Activated CD4-positive, alpha-beta T cell treated with anti-CD3 and anti-CD28 coated beads for 24 hours (primary cell): ENCODE measurements at places on chromosomes 7 and 10.

DNA sequence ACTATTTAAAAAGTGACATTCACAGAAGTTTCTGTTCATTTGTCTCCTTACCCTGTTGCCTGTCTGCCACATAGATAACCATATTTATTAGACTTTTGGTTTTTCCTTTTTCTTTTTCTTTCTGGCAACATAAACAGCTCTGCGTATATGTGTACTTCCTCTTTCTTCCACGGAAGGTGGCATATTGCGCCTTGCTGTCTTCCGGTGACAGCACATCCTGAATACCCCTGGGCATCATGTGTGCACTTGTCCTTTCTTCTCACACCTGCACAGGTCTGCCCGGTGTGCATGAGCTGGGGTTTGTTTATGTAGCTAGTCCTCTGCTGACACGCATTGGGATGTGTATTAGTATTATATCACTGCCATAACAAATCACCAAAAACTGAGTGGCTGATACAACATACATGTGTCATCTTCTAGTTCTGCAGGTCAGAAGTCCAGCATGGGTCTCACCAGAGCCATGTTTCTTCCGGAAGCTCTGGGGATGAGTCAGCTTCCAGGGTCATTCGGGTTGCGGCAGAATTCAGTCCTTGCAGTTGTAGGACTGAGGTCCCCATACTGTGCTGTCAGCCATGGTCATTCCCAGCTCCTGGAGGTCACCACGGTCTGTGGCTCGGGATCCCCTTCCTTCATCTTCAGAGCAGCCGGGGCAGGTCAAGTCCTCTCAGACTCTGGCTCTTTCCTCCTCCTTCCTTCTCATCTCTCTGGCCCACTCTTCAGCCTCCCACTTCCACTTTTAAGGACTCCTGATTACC lies 596.0 kb upstream of the FOXK1 start:
- no peak for DNase-seq

DNA sequence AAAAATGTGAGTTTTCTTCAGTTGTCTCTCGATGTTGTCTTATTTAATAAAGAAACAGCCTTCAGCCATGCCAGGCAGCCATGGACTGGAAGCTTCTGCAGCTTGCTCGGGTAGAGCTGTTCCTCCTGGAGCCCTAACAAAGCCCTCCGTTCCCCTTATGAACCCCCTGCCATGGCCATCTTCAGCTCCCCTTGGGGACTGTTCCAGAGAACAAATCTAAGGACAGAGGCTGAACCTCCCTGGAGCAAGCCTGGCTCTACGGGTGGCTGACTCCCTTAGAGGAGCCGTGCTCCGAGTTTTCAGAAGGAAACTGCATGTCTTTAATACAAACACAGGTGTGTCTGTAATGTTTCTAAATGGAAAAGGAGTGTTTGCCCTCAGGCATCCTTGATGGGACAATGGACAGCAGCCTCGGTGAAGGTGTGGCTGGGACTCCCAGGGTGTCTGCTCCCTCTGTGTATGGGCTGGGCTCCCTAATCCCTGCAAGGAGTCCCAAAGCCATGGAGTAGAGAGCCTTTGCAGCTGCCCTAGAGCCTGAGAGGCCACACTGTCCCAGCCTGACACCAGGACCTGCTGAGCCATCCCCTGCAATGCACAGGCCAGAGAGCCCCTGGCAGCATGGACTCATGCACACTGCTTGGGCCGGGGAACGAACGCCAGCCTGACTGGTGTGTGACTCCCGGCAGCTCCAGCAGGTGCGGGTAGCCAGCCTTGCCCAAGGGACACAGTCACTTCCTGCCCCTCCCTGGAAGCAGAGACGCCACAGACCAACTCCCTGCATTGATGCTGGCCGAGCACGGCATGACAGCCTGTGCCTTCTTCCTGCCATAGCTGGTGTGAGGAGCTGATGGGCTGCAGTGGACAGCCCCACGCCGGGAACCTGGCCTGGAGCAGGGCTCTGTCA lies 381.8 kb downstream of the TCERG1L start:
- DNase-seq = no peak

- DNase-seq = no peak
Measured at GRCh38 chr10:28951484-28951883, 274.2 kb downstream of the BAMBI start.

DNA sequence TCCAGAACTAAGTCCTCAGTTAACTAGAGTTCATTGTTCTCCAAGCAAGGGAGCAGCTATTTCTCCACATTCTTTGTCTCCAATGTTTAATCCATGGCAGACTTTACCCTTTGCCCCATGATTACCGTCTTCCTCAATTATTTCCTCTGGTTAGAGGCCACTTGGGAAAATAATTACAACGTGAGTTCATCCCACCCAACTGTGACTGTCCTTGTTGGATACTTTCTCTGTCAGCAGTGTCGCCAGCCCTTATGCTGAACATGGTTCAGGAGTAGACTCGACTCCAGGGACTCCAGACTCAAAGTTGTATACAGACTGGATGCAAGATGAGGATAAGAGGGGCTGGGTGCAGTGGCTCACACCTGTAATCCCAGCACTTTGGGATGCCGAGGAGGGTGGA lies 17.1 kb upstream of the SEPHS1 start:
- no peak for DNase-seq

- DNase-seq = no peak
Measured at GRCh38 chr10:87916515-87916914, 53.1 kb downstream of the PTEN start.

DNA sequence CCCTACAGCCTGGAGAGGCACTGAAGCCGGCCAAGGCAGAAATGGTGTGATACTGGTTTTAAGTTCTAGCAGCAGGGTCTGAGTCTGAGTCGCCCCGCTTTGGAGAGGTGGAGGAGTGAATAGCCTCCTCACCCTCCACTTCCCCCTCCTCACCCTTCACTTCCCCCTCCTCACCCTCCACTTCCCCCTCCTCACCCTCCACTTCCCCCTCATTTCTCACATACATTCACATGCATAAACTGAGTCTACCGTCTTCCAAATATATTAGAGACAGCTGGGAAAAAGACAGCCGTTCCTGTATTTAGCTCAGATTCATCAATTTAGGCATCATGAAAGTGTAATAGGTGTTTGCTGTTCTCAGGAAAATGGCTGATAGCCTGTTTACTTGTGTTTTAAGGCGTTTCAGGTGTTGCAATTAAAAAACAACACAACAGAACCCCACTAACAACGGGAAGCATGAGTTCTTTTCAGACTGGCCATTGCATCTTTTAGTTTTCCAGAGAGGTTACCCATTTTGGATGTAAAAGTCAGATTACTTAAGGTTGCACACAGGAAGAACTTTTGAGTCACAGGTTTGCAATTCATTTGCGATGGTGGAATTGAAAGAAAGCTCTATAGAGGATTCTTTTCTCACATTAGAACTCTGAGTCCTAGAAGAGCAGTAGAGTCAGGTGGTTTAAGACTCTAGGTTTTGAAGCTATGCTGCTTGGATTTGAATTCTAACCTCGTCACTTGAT lies 861 bp downstream of the NRBF2 start:
- DNase-seq = no peak

- no peak for DNase-seq
Measured at GRCh38 chr7:99617192-99617781, 541 bp downstream of the ZSCAN25 start.

DNA sequence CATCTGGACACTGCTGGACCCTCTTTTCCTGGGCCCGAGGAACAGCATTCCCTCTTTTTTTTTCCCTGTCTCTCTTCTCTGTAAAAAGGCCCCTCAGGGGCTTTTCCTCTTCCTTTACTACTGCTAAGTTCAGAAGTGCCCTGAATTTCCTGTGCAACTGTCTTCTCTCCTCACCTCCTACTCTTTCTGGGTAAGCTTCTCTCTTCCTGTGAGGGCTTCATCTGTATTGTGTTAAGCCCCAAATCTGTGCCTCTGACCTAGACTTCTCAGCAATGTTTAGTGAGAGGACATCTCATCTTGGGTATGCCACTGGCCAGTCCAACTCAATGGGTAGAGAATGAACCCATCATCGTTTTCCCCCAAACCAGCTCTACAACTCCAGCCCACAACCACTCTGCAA lies 174.2 kb downstream of the PTEN start:
- no peak for DNase-seq
